NCI-H1048 (cell line): ENCODE measurements at places on chromosomes 13 and 19.

- no peak for DNase-seq
These were observed 34.9 kb upstream of the ZNF83 start for GRCh38 chr19:52673014-52673413.

GRCh38 chr13:56773148-56773547 is 367.6 kb upstream of the PRR20A start:
- DNase-seq: no peak

DNA sequence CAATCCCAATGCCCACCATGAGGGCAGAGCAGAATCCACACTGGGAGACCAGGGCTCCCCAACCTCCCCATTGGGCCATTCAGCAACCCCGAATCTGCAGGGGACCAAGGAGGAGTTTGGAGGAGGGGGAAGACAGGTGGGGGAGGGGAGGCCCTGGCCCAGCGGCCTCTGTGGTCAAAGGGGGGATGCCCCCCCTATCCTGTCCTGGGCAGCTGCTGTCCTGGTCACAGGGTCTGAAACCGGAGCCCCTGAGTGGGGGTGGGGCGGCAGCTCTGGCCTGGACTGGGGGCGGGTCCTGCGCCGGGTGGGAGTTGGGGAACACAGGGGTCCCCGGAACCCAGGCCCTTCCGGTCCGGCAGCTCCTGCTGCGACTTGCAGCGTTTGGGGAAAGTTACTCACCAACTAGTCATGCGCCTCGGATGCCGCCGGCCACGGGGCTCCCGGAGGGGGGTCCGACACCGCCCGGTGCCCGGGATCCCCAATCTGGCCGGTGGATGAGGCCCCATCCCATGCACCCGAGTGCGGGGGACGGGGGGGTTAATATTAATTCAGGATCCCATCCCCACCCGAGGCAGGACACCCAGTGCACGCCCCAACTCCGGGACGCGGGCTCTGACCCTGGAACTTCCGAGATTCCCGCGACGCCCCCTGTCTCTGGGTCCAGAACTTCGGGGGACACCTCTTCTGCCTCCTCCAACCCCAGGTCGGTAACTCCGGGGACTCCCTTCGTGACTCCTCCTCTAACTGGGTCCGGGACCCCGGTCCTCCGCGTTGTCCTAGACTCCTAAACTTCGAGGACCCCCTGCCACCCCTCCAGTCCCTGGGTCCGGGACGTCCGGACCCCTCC is 872 bp downstream of the HOMER3 start:
- no peak for DNase-seq

DNA sequence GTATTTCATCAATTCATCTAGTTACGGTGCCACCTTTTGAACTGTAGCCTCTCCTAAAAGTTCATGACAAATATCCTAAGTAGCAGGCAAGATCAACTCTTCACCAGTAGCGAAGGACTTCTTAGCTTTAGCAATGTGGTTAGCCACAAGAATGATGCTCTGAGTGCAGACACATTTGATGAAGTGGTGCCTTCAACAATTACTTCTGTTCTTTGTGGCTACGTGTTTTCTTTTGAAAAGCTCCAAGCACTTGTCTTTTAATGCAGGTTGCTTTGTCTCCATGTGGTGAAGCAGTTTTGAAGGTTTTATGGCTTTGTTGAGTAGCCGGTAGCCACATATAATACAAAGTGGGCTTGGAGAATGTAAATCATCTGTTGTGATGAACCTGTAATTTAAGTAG is 194.7 kb downstream of the B3GLCT start:
- DNase-seq: no peak

DNA sequence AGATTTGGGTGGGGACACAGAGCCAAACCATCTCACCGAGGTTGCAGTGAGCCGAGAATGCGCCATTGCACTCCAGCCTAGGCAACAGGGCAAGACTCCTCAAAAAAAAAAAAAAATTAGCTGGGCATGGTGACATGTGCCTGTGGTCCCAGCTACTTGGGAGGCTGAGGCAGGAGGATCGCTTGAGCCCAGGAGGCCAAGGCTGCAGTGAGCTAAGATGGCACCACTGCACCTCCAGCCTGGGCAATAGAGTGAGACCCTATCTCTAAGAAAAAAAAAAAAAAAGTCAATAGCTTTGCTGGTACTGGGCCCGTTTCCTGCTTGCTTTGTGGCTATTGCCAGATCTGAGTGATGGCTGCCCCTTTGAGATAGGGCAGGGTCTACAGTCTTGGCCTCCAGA is 13.1 kb downstream of the ACP7 start:
- no peak for DNase-seq

GRCh38 chr13:31110169-31110568 is 51.5 kb downstream of the HSPH1 start:
- DNase-seq: no peak

DNA sequence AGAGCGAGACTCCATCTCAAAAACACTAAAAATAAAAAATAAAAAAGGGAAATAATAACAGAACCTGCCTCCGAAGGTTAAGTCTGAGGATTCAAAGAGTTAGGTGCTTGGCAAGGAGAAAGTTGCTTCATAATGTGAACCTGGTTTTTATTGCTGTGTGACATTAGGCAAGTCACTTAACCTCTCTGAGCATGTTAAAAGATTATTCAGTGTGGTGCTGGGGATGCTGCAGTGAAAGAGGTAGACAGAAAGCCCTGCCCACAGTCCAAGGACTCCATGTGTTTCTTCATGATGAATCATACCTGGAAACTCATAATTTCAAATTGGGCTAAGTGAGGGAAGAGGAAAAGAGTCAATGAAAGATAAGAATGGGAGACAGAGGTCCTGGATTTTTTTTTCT is 2.4 kb downstream of the IL27RA start:
- DNase-seq: no peak

- DNase-seq: no peak
These were observed 423.2 kb upstream of the SGCG start for GRCh38 chr13:22757530-22758120.

DNA sequence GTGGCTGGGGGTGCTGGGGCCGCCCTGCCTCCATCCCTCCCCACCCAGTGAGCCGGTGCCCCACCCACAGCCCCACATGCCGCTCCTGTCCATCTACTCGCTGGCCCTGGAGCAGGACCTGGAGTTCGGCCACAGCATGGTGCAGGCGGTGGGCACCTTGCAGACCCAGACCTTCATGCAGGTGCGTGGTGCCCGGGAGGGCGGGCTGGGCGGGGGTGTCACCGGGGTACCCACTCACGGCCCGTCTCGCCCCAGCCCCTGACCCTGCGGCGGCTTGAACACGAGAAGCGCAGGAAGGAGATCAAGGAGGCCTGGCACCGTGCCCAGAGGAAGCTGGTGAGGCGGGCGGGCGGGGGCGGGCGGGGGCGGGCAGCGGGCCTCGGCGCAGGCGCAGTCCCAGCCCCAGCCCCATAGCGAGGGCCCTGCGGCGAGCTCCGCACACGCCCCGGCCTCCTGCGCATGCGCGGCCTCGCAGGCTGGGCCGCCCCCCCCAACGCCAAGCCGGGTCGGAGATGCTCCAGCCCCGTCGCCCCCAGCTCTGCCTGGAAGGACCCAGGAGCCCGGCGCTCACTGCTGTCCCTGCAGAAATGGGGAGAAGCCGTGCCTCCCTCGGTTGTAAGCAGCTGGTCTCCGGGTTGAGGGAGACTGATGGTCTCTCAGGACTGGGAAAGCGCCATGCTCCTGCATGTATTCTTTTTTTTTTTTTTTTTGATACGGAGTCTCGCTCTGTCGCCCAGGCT is 7.7 kb downstream of the ARHGAP45 start:
- DNase-seq: peak; percentile 86

- no peak for DNase-seq
These were observed 71.7 kb upstream of the SOX21 start for GRCh38 chr13:94784066-94784465.

DNA sequence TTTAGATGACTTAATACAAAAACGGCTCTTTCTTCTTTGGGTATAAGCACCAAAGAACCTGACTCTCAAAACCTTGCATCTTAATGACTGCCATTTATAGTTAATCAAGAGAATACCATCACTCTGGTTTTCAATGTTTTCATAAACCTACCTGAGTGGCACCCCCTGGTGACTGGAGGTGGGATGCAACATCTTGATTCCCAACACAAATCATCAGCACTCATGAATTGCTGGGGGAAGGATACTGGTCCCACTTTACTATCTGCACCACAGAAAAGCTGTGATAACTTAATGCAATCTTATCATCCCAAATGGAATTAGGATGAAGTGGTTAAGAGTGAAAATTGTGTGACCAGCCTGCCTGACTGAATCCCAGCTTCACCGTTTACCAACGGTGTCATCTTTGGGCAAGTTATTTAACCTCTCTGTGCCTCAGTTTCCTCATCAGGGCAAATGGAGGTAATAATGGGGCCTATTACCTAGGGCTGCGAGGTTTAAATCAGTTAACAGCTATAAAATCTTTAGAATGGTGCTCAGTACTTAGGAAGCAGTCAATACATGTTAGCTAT is 366.4 kb downstream of the KLF12 start:
- DNase-seq: no peak

GRCh38 chr13:71879129-71879535 is 12.1 kb upstream of the DACH1 start:
- DNase-seq: peak; percentile 6

GRCh38 chr19:20664901-20665781 is 3.8 kb upstream of the ZNF626 start:
- DNase-seq: no peak

DNA sequence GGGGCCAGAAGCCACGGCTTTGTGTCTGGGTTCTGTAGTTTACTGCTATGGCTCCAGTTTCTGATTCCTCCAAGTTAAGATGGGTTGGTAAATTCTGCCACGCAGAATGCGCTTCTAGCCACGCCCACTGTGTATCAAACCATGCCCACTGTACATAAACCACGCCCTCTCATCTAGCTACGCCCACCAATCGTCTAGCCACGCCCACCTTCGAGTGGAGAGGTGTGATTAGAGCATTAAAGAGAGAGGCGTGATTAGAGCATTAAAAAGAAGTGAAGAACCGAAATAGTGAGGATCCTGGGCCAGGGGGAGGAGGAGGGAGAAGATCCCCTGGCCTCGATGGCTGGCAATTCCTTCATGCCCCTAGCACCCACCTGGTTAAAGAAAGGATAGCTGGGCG is 43.7 kb upstream of the ADGRE5 start:
- DNase-seq: no peak

DNA sequence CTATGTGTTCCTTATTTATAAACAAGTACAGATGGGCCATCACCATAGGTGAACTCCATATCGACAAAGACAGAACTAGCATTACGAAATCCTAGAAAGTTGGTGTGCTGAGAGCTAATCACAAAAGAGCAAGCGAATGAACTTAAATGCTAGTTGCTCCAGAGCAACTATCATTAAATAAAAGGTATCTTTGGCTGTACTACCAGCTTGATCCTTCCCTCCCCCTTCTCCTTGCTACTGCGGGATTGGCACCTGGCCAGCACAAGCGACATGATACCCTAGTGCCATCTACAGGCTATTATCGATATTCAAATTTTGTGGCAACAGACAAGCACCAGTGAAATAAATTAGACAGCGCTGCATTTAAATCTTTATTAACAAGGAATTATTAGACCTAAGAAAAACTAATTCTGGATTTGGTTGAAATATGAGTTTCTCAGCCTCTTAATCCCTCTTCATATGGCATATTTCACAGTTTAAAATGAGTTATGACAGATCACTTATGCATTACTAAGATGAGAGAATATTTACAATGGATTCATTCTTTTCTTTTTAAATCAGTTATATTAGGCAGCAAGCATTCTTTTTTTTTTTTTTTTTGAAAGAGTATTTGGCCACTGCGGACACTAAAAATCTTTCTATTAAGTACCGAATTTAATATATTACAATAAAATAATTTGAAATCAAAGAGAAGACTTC is 5.8 kb downstream of the PCDH9 start:
- no peak for DNase-seq

- no peak for DNase-seq
These were observed 20.0 kb upstream of the ZNF841 start for GRCh38 chr19:52115526-52116053.

- DNase-seq: no peak
These were observed 36.0 kb downstream of the BRD4 start for GRCh38 chr19:15296353-15296752.

GRCh38 chr13:53014495-53015443 is 13.8 kb upstream of the OLFM4 start:
- no peak for DNase-seq

DNA sequence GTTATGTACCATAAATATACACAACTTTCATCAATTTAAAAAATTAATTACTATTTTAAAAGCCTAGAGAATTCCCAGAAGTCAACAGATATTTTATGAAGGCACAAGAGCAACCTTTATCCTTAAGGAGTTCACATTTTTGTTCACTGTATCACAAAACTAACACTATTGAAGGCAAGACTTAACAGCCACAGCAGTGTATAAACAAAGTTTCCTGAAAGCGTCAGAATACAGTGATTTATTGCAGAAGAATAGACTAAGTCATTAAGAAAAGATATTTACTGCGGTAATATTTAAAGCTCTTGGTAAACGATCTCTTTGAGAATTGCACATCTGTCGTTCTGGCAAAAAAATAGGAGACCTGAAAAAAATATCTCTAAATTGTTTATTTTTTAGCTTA is 419.3 kb upstream of the NBEA start:
- no peak for DNase-seq

DNA sequence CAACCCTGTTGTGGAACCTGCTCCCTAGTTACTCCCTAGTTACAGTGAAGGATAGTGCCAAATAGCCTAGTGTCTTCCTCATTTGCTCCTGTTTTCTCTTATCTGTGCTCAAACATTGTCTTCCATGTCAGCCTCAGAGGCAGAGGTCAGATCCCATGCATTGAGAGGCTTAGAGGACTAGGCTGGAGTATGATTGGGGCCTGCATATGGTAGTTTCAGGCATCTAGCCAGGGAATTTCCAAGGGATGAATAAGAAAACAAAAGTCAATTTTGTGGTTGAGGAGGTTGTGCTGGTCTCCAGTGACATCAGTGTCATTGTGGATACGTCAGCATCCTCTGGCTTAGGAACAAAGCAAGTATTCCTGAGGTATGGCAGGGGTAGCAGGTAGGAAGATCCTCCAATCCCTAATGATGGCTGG is 9.4 kb downstream of the ZNF546 start:
- no peak for DNase-seq

DNA sequence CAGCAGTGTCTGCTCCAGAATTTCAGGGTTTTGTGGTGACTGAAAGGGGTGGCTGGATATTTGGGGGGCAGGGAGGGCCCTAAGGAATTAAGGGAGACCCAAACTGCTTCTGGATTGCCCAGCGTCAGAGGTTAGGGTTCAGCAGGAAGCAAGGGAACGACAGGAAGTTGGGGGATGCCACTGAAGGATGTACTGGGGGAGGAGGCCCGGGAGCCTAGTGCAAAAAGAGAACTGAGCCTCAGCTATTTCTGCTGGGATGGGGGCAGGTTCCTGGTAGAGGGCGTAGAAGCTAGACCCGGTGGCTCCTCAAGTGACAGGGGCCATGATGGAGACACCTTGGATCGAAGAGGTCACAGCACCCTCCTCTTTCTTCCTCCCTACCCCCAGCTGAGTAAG is 1.1 kb downstream of the CYP2S1 start:
- DNase-seq: no peak

- no peak for DNase-seq
These were observed 17.4 kb downstream of the NMRK2 start for GRCh38 chr19:3949997-3950859.
